ENCODE measurements at places on chromosomes 6 and 20. TPM values are rescaled to one million over a fixed set of nuclear protein-coding genes. Genes with fewer than 3 reads are reported as not detected.

The USP49 gene
- 12.0 TPM for total RNA-seq

The HTR1E gene
- 0.82 TPM for total RNA-seq

The HMGN4 gene
- total RNA-seq = 60.5 TPM

The NRM gene
- total RNA-seq = 36.1 TPM

The SPATS1 gene
- not detected for total RNA-seq

The LCA5 gene
- 9.2 TPM for total RNA-seq

The KIAA1755 gene
- 3.6 TPM for total RNA-seq

The E2F3 gene
- total RNA-seq = 24.2 TPM

The ARFGEF3 gene
- 6.1 TPM for total RNA-seq
